ENCODE measurements at places on chromosomes 7 and 10. TPM values are rescaled to one million over a fixed set of nuclear protein-coding genes. Genes with fewer than 3 reads are reported as not detected.

The OPALIN gene
- total RNA-seq: not detected

DNA sequence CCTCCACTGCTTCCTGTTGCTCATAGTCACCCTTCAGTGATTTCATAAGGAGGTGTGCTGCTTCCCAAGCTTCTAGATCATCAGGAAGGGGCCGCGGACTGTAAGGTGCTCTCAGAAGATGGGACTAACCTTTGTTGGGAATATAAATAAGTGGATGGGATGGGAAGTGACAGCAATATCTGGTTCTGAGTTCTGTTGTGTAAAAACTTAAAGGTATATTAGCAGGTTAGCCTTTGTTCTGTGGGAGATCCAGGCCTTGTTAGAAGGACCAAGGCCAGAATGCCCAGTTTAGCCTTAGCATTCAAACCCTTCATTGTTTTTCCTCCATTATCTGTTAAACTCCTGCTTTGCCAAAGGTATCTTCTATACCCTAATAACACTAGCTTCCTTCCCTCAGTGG, 12.4 kb downstream of the BUB3 start:
- no peaks in the 10 kb centered on the region for H3K4me1 ChIP-seq
- H3K27me3 ChIP-seq: no peaks in the 10 kb centered on the region
- no peak for DNase-seq
- H3K27ac ChIP-seq: no peak overlapping the region

DNA sequence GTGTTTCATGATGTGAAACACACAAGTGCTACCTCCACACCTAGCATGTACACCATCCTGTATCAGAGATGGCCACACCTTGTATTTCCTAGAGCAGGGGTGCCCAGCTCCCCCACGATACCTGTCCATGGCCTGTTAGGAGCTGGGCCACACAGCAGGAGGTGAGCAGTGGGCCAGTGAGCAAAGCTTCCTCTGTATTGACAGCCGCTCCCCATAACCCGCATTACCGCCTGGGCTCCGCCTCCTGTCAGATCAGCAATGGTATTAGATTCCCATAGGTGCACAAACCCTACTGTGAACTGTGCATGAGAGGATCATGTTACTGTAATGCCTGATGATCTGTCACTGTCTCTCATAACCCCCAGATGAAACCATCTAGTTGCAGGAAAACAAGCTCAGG, 145.6 kb upstream of the RNF32 start:
- DNase-seq: no peak
- H3K27ac ChIP-seq: no peak overlapping the region
- H3K27me3 ChIP-seq: peaks cover 34% of the 10 kb centered on the region
- no peaks in the 10 kb centered on the region for H3K36me3 ChIP-seq

The FEZF1 gene
- total RNA-seq: 0.22 TPM

- peaks cover 40% of the 10 kb centered on the region for H3K4me1 ChIP-seq
- H3K4me3 ChIP-seq: no peak overlapping the region
- H3K27ac ChIP-seq: peak overlapping the region; percentile 7
- peaks cover 7% of the 10 kb centered on the region for H3K36me3 ChIP-seq
These were observed 59.2 kb downstream of the ENTPD1 start for GRCh38 chr10:95815133-95815532.

GRCh38 chr7:110894111-110894510, 196.8 kb upstream of the LRRN3 start:
- H3K4me1 ChIP-seq: no peaks in the 10 kb centered on the region
- no peak overlapping the region for H3K27ac ChIP-seq
- no peaks in the 10 kb centered on the region for H3K27me3 ChIP-seq
- no peaks in the 10 kb centered on the region for H3K36me3 ChIP-seq

DNA sequence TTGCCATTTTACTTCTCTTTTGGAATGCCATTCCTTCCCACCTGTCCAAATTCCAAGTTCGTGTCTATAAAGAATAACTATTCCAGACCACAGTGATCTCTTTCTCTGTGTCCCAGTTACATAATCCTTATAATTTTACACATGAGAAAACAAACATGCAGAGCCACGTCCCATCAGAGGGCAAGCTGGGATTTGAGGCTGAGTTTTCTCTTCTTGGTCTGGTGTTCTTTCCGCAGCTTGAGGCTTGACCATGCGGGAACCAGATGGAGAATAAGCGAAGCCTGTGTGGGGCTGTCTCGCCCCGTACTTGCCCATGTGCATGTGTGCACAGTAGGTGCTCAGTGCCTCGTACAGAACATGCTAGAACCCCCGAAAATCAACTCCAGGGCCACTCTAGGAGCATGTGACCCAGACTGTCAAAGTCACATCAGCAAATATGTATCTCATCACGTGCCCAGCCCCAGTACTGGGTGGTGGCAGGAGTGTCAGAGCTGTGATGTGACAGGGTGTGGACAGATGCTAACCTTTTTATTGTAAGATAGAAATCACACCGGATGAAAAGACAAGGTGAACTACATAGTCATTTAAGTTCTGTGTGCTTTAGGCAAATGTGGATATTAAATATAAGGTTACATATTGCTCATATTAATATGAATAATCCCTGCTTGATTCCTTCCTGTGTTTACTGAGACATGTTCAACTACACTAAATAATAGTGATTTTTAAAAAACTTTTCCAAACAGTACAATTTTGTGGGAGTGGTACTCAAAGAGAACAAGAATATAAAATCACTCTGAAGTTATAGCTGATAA, 3.2 kb downstream of the INSIG1 start:
- H3K4me1 ChIP-seq: peaks cover 36% of the 10 kb centered on the region
- peak overlapping the region; percentile 56 for H3K27ac ChIP-seq
- H3K4me3 ChIP-seq: peak overlapping the region; percentile 92
- no peak for DNase-seq
